GM20000 (cell line): ENCODE measurements at places on chromosomes 4 and X.

GRCh38 chr4:187301923-187302322, 578.3 kb upstream of the FAT1 start:
- no peak for DNase-seq

DNA sequence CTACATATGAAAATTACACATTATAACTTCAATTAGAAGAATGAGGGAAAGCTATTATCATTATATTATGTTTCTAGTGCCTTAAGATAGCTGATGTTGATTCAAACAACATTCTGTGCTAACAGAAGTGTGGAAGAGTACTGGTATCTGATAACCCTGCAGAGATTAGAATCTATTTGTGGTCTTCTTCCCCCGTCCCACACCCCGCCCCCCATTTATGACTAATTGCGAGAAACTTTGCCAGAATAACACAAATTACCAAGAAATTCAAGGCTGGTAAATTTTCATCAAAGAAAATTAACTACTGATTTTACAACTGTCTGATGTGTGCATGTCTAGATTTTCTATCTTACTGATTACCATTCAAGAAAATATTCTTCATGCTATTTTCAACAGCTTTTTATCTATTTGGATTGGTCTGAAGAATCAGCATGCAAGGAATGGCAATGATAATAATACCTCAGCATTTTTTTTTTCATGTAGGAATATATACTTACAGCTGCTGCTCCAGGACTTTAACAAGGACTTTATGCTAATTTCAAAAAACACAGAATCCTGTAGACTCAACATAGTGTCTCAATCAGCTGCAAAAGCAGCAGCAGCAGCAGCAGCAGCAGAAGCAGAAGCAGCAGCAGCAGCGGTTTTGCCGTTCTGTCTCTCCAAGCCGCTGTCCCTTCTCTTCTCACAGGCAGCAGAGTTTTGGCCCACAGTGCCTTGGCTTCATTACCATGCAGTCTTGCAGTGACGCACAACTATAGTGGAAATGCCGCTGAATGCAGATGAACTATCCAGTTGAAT, 126.7 kb downstream of the FRYL start:
- DNase-seq: no peak

DNA sequence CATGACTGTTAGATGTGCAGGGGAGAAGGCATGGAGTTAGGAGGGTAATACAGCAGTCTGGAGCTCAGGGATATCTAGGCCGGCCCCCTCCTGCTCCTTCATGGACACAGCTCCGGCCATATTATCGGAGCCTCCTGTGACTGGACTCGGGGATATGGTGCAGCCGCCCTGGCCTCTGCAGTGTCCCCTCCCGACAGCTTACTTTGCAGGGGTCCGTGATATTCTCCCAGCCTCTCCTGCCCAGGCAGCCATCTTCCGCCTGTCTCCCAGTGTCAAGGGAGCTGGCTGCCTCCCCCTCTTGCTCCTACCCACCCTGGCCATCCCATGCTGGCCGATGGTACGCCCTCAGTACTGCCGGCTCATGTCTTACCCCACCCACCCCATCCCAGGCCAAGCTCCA, 19.9 kb upstream of the RNF4 start:
- no peak for DNase-seq

DNA sequence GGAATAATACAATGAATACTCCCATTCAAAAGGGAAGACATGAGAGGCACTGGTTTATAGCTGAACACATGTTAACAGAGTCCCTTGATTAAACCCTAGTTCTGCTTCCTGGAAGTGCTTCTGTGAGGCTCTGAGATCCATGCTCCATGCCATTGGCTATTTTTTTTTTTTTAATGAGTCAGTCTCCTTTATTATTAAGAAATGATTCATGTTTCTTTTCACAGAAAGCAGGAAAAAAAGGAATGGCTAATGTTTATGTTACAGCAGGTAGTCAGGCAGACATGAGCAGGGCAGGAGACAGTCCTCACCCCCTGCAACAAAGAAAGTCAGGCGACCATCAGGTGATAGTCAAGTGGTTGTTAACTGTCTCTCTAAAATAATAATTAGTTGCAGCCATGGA, 598.7 kb downstream of the EPHA5 start:
- DNase-seq: no peak

GRCh38 chr4:38415682-38416081, 248.3 kb upstream of the KLF3 start:
- no peak for DNase-seq

DNA sequence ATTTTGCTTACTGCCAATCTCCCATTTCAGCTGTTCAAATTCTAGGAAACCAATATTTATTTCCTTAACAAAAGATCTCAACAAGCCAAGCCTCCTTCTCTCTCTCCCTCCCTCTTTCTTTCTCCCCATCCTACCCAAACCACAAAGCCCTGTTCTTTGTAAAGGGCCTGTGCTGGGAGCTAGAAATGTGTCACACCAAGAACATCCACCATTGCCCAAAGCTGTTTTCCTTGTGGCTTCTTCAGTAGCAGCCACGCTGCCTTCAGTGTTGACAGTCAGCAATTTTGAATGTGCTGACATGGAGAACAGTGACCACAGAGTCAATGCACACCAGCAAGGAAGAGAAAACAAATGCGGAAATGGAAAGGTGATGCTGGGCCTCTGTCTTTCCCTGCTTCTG, 203.0 kb downstream of the MAML3 start:
- no peak for DNase-seq

- DNase-seq: no peak
These were observed 30.3 kb upstream of the BRS3 start for GRCh38 chrX:136457303-136457917.

- no peak for DNase-seq
These were observed 218.9 kb downstream of the FBXW7 start for GRCh38 chr4:152316969-152317368.

- no peak for DNase-seq
These were observed 94.3 kb downstream of the CT47B1 start for GRCh38 chrX:120781403-120781802.

DNA sequence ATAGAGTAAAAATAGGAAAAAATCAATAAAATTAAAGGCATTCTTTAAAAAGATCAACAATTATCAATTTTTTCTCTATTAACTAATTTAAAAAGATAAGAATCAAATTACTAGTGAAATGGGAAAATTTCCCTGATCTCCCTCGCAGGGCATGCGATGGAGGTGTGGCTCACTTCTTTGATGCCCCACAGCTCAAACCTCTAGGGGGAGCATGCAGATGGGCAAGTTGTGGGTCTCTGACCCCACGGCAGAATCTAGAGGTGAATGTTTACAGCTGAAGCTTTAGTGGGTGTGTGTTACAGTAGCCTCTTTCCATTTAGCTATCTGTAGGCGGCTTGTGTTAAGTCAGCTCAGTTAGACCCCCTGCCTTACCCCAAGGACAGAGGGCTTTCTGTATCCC, 1348.8 kb downstream of the PCDH18 start:
- DNase-seq: no peak

DNA sequence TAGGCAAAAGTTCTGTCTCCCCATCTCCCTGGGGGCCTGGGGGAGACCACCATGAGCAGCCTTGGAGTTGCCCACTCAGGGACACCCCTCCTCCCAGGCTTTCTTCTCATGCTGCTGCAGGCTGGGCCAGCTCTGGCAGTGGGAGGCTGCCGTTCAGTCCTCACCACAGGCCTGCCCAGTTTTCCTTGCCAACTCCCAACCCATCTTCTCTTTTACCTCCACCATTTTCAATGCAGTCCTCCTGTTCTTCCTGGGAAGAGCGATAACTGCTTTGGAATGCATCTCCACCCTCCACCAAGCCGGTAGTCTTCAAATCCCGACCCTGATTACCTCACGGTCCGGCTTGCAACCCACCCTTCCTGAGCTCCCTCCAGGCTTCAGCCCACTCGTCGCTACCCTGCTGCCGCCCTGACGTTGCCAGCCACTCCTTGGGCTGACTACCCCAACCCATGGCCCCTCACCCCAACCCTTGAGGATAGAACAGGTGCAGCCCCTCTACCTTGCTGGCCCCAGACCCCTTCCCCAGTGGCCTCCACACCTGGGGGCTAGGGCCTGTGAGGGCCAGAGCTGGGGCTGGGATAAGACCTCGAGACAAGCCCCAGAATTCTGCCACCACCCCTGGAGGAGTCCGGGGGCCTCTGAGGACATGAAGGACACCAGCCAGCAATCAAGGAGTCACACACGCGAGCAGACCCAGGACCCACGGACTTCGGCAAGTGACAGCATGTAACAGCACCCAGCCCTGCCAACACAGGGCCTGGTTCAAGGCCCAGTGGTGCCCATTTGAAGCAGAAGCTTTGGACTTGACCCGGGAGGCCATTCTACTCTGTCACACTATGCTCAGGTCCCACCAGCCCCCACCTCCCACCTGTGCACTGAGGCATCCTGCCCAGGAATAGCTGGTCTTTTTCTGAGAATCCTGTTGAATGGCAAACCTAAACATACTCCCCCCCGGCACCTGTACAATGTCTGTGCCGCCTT, 9.2 kb downstream of the WDR1 start:
- no peak for DNase-seq

- DNase-seq: no peak
These were observed 179.9 kb upstream of the BCOR start for GRCh38 chrX:40277672-40278071.

DNA sequence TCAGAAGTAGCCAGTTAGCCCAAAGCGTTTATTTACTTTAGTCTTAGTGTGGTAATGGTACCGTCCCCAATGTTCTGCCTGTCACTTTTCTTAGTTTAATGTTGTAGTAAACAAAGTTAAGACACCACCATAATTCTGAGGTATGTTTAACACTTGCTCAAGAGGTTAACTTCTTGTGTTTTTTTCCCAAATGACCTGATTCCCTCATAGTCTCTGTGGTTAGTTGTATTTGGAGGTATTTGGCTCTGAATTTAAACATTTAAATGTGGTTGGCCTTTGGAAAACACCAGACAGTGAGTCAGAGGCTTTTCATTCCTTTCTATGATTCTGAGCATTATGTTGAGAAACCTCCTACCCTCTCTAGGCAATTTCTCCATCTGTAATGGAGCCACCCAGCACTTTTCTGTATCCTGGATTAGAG, 47.9 kb downstream of the CXCL1 start:
- no peak for DNase-seq

DNA sequence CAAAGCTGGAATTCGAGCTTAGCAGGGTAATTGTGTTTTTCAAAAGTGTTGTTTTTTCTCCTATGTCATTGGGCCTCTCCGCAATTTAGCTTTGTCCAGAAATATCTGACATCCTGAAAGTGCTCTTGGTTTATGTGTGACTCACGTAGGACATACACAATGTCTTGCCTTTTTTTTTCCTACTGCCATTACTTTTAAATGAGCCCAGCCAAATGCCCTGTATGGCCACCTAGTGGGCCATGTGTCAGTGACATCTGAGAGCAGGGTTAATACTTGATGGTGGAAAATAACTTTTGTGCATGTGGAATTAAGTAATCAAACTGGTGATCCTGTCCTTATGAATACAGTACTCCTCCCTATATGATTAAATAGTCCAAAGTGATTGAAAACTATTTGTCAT, 1411.1 kb upstream of the TENM3 start:
- DNase-seq: no peak

DNA sequence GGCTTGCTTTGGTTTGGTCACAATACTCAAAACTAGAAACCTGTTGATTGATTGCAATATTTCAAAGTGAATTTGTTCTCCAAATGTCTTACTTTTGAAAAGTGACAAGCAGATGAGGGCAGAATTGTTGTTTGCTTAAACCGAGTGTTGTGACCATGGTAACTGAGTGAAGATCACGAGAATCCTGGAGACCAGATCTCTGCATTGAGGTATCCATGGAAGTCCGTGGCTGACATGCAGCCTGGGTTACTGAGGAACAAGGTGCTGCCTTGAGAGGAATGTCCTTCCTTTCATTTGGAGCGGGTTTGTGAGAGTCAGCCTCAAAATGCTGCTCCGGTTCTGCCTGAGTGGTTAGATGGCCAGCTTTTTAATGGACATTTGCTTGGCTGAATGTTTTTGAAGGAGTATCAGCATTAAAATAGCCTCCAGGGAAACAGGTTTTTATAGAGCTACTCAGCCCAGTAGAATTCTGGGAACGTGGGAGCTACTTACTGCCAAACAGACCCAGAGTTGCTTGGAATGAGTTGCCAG, 31.3 kb downstream of the NYX start:
- DNase-seq: no peak

GRCh38 chr4:25112995-25113380, 47.3 kb downstream of the SEPSECS start:
- no peak for DNase-seq

- DNase-seq: no peak
These were observed 18.4 kb downstream of the CENPU start for GRCh38 chr4:184715526-184715925.

- DNase-seq: no peak
These were observed 1009.0 kb upstream of the LCORL start for GRCh38 chr4:19030536-19030935.

DNA sequence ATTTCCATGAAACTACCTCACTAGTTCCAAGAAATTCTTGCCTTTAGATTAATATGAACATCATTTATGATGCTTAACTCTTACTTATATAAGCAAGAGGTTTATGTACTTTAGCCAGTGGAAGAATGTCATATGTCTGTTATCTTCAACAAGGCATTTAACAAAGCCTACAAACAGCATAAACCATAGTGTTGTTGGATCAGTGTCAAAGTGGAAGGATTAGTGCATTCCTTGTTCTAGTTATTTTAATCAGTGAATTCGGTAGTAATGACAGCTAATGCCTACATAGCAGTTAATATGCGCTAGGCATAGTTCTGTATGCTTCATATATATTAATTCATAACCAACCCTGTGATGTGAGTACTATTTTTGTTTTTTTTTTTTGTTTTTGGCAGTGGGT, 3.1 kb downstream of the PI4K2B start:
- DNase-seq: no peak

GRCh38 chrX:55486736-55487135, 2.9 kb downstream of the USP51 start:
- DNase-seq: no peak

DNA sequence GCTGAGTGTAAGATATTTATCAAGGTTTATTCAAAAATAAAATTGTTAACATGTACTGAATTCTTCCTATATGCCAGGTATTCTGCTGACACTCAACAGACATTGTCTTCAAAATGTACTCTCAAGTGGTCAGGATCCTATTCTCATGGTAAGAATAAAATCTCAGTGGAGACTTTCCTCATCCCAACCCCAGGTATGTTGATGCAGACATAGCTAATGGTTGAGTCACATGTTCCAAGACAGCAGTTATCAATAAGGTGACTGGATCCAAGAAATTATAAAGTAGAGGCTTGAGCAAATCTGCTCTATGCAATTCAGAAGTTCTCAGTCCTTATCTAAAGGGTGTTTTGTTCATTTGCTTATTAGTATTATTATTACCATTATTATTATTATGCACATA, 115.2 kb upstream of the GABRA2 start:
- DNase-seq: no peak

DNA sequence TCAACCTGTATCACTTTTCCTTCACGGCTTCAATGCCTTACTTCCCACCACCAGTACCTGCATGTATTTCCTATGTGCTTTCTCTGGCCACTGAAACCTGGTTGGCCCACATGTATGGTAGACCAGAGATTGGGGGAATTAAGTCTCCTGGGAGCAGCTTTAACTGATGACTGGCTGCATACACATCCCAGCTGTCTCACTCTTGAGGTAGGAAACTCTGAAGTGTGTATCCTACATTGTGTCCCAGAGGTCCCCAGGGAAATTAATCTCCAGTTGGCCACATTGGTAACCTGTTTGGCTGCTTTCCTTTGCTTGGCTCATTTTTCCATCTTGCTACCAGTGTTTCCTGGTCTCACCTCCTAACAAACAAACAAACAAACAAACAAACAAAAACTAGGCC, 124.4 kb downstream of the ZNF827 start:
- no peak for DNase-seq
